ENCODE measurements at places on chromosomes 5 and 9. TPM values are rescaled to one million over a fixed set of nuclear protein-coding genes. Genes with fewer than 3 reads are reported as not detected.

The DBH gene
- total RNA-seq = not detected

GRCh38 chr5:34930462-34930844 lies 1.1 kb downstream of the DNAJC21 start:
- DNase-seq = peak; percentile 7

GRCh38 chr5:40385544-40385943 lies 294.2 kb upstream of the PTGER4 start:
- no peak for DNase-seq

GRCh38 chr5:115190388-115190787 lies 20.7 kb upstream of the TRIM36 start:
- DNase-seq = no peak

DNA sequence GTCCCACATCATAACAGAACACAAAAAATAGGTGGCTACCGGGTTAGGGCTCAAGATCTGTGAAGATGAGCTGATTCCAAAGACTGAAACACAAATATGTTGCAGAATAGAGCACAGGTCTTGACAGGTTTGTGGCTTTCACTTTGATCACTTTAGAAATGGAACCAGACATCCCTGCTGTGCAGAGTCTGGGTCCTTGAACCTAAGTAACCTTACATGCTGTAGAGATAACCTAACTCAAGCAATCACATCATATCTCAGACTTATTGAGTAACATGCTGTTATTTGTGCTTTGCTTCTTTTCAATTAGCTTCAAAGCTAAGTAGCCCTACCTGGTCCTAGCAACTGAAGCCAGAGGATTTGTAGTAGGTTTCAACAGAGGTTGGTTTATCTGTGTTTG lies 24.3 kb downstream of the FBXW2 start:
- no peak for DNase-seq

The PTPDC1 gene
- total RNA-seq = 5.1 TPM

The PHYHD1 gene
- 8.0 TPM for total RNA-seq

GRCh38 chr5:160979385-160979784 lies 127.4 kb upstream of the ATP10B start:
- DNase-seq = no peak

GRCh38 chr9:111621895-111622480 lies 9.1 kb upstream of the DNAJC25 start:
- DNase-seq = peak; percentile 36

The FOXD1 gene
- 4.4 TPM for total RNA-seq

The NKD2 gene
- 22.9 TPM for total RNA-seq

The POLK gene
- total RNA-seq = 21.5 TPM

GRCh38 chr9:116057371-116057770 lies 96.2 kb upstream of the PAPPA start:
- no peak for DNase-seq

The CYSRT1 gene
- total RNA-seq = not detected

- no peak for DNase-seq
These were observed 51.5 kb upstream of the HRH2 start for GRCh38 chr5:175606409-175606808.

GRCh38 chr5:58346041-58346440 lies 113.8 kb downstream of the PLK2 start:
- DNase-seq = no peak

The MLANA gene
- total RNA-seq = not detected

The RANBP3L gene
- total RNA-seq = not detected

DNA sequence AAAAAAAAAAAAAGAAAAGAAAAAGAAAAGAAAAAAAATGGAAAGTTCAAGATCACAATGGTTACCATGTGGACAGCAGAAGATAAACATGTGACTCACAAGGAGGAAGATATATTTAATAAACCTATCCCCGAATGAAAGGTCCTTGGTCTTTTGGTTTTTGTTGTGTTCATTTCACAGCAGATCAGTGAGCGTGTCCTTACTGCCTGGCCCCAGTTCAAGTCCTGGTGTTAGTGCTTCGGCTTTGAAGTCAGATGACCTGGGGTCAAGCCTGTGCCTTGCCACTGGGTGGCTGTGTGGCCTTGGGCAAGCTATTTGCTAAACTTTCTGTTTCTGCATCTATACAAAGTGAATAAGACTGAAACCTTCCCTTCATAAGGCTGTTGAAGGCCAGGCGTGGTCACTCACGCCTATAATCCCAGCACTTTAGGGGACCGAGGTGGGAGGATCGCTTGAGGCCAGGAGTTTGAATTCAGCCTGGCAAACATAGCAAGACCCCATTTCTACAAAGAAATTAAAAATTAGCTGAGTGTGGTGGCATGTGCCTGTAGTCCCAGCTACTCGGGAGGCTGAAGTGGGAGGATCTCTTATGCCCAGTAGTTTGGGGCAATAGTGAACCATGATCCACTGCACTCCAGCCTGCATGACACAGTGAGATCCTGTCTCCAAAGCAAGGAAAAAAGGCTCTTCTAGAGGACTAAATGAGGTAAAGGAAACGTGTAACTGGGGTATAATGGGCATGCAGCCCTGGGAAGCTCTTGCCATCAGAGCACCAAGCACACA lies 94.5 kb upstream of the SPATA31D4 start:
- no peak for DNase-seq
